ENCODE measurements at places on chromosomes 16 and 17.

DNA sequence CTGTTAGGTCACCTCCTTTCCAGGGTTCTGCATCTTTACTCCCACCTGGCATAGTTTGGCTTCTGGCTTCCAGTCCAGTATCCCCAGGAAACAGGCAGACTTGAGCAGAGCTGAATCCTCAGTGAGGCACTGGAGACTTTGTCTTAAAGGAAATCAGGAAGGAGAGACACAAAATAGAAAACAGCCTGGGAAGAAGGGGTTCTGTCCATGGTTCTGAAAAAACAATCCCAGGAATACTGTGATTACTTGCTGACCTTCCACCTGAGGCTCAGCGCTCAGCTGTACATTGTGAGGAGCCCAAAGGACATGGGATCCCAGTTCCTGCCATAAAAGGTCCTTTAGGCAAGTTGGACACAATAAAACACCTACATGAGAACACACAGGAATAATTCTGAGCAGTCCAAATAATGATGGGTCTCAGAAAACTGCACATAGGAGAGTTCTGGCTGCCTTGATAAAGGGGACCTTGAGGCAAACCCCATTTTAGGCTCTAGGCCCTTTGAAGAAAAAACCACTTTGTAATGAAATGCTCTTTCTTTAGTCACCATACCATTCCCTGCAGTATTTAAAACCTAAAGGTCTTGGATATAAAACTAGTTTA is 81.4 kb upstream of the CRHR1 start:
- H3K4me3 ChIP-seq: no peak overlapping the region
- H3K27ac ChIP-seq: no peak overlapping the region
- H3K36me3 ChIP-seq: no peaks in the 10 kb centered on the region
- no peaks in the 10 kb centered on the region for H3K4me1 ChIP-seq

GRCh38 chr17:75679706-75680211 is 12.6 kb downstream of the SAP30BP start:
- H3K27me3 ChIP-seq: no peaks in the 10 kb centered on the region
- no peak overlapping the region for H3K4me3 ChIP-seq
- H3K27ac ChIP-seq: no peak overlapping the region
- no peak for DNase-seq

GRCh38 chr16:64846966-64847365 is 274.9 kb downstream of the CDH11 start:
- H3K4me1 ChIP-seq: no peaks in the 10 kb centered on the region
- H3K36me3 ChIP-seq: no peaks in the 10 kb centered on the region
- no peak overlapping the region for H3K27ac ChIP-seq
- no peak overlapping the region for H3K4me3 ChIP-seq
- no peaks in the 10 kb centered on the region for H3K27me3 ChIP-seq

- no peak for DNase-seq
- H3K4me3 ChIP-seq: no peak overlapping the region
- no peaks in the 10 kb centered on the region for H3K27me3 ChIP-seq
- no peaks in the 10 kb centered on the region for H3K4me1 ChIP-seq
Measured at GRCh38 chr17:12866244-12866643, 76.9 kb downstream of the ARHGAP44 start.

DNA sequence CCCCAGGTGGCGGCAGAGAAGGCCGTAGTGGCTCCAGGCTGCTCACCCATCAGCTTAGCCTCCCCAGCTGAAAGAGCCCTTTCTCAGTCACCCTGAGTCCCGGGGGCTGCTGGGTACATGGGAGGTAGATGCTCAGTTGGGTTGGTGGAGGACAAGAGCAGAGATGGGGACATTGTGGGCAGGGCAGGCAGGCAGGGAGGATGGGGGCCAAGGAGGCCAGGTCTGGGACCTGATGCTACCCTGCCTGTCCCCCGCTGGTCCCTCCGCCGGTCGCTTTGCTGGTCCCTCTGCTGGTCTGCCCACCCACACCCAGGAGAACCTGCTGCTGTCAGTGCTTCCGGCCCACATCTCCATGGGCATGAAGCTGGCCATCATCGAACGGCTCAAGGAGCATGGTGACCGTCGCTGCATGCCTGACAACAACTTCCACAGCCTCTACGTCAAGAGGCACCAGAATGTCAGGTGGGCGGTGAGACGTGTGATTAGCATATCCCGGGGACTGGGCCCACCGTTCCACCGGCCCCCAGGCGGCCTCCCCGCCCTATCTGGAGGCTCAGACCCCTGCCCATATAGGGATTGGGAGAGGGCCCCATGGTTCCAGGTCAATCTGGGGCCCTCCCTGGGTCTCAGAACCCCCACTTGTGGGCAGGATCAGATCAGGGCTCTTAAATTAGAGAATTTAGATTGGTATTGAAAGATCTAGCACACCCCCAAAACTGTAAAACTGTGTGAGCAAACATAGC is 26.9 kb downstream of the ADCY7 start:
- peaks cover 29% of the 10 kb centered on the region for H3K36me3 ChIP-seq
- no peak overlapping the region for H3K27ac ChIP-seq
- H3K4me1 ChIP-seq: peaks cover 12% of the 10 kb centered on the region
- no peaks in the 10 kb centered on the region for H3K27me3 ChIP-seq

GRCh38 chr16:27756206-27756970 is 206.4 kb downstream of the KATNIP start:
- H3K4me1 ChIP-seq: no peaks in the 10 kb centered on the region
- no peak for DNase-seq

GRCh38 chr16:76988526-76988925 is 202.5 kb upstream of the MON1B start:
- no peak for DNase-seq
- no peaks in the 10 kb centered on the region for H3K4me1 ChIP-seq
- H3K4me3 ChIP-seq: no peak overlapping the region
- no peaks in the 10 kb centered on the region for H3K27me3 ChIP-seq

DNA sequence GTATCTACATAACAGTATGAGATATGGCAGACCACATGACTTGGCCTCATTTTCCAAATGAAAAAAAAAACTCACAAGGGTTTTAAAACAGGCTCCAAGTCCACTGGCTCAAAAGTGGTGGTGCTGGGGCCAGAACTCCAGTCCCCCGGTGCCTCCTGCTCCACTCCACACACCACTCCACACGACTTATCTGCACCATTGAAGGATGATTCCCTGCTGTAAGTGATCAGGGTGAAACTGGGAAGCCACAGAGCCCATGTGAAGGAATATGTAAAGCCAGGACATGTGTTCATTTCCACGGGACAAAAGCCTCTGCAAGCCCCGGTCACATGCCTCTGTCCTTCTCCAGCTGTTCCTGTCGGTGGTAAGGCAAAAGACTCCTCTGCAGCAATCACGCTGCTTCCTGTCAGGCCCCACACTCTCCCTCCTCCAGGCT is 97.2 kb downstream of the ZNF18 start:
- H3K4me3 ChIP-seq: no peak overlapping the region
- peaks cover 2% of the 10 kb centered on the region for H3K27me3 ChIP-seq
- no peaks in the 10 kb centered on the region for H3K4me1 ChIP-seq
- DNase-seq: no peak
- H3K27ac ChIP-seq: no peak overlapping the region

- no peaks in the 10 kb centered on the region for H3K4me1 ChIP-seq
- no peak overlapping the region for H3K27ac ChIP-seq
- H3K36me3 ChIP-seq: peaks cover 43% of the 10 kb centered on the region
- no peaks in the 10 kb centered on the region for H3K27me3 ChIP-seq
- no peak overlapping the region for H3K4me3 ChIP-seq
Measured at GRCh38 chr16:3832668-3833067, 47.8 kb downstream of the CREBBP start.

DNA sequence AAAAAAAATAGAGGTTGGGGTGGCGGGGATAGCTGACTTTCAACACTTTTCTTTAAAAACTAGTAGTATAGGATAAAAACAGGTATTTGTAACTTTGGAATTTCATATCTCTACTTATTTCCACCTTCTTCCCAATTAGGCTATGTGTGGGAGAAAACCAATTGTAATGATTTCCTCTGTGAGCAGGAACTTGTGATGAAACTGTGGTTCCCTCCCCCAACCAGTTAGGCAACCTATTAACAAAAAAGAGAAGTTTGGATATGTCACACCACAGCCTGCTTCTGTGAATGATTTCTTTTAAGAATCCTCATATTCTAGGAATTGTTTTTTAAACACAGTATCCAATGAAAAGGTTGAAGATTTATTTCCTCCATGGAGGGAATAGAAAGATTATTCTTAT is 1.9 kb downstream of the IGSF6 start:
- no peaks in the 10 kb centered on the region for H3K27me3 ChIP-seq
- no peak overlapping the region for H3K27ac ChIP-seq
- no peak overlapping the region for H3K4me3 ChIP-seq
- H3K4me1 ChIP-seq: peaks cover 45% of the 10 kb centered on the region

DNA sequence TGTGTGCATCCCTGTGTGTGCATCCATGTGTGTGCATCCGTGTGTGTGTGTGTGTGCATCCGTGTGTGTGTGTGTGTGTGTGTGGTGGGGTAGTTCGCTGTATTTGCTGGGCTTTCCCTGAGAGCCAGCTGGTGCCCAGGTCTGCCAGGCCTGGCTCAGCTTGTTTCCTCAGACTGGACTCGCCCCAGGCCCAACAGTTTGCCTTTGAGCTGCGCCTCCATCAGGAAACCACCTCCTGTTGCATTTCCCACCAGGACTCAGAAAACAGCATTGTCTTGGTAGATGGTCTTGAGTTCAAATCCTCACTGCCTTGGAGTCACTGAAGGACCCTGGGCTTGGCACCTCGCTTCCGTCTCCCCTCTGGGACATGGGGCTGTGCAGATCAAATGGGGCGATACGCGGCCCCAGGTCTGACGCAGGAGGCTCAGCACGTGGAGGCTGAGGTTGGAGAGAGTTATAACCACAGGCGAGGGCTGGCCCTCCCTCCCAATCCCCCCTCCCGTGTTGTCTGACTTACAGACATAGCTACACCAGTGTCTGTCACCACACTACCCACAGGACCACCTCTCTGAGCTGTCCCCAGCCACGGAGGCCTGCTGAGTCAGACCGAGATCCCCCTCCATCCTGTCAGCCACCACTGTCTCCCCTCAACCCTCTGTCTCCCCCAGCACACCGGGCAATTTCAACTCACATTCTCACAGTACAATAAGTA is 4.7 kb downstream of the ITGAE start:
- H3K36me3 ChIP-seq: peaks cover 30% of the 10 kb centered on the region
- H3K27ac ChIP-seq: peak overlapping the region; percentile 86
- H3K4me1 ChIP-seq: peaks cover 85% of the 10 kb centered on the region
- peak; percentile 99 for DNase-seq

DNA sequence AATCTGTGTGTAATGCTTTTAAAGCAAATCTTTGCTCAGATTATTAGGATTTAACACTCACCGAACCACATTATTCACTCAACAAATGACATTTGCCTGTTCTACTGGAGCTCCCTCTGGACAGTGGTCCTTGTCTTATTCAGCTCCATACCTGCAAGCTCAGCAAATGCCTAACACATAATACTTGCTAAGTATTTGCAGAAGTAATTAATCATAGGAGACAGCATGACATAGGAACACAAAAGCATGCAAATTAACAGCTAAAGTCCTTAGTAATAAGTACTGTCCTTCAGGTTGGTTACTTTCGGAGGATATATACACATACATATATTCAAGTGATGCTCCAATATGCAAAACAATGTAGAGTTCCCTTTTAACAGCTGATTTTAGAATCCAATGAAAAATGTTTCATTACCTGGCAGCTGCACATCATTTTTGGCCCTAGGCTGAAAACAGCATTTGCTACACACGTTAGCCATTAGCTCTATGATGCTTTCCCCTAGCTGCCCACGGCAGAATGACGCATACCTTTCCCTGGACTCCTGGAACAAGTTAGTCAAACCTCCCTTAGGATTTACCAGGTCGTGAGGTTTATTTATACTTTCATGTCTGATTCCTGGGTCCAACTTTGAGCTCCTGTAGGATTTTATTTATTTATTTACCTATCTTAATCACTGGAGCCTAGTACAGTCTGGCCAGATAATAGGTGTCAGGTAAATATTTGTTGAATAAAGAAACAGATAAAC is 8.6 kb downstream of the BRD7 start:
- H3K27me3 ChIP-seq: no peaks in the 10 kb centered on the region
- H3K27ac ChIP-seq: no peak overlapping the region
- no peak for DNase-seq
- H3K36me3 ChIP-seq: peaks cover 43% of the 10 kb centered on the region
- H3K4me1 ChIP-seq: peaks cover 35% of the 10 kb centered on the region

- H3K27me3 ChIP-seq: no peaks in the 10 kb centered on the region
- peak overlapping the region; percentile 95 for H3K27ac ChIP-seq
- peak; percentile 45 for DNase-seq
- H3K4me1 ChIP-seq: peaks cover 55% of the 10 kb centered on the region
- peak overlapping the region; percentile 92 for H3K4me3 ChIP-seq
- H3K36me3 ChIP-seq: peaks cover 21% of the 10 kb centered on the region
Measured at GRCh38 chr16:19520861-19521331, 1.0 kb downstream of the GDE1 start.

- DNase-seq: no peak
- peaks cover 9% of the 10 kb centered on the region for H3K4me1 ChIP-seq
- no peak overlapping the region for H3K27ac ChIP-seq
- H3K4me3 ChIP-seq: no peak overlapping the region
- peaks cover 6% of the 10 kb centered on the region for H3K36me3 ChIP-seq
- H3K27me3 ChIP-seq: no peaks in the 10 kb centered on the region
Measured at GRCh38 chr17:55319933-55320593, 55.3 kb downstream of the HLF start.

- peak overlapping the region; percentile 26 for H3K4me3 ChIP-seq
- no peak for DNase-seq
- H3K27me3 ChIP-seq: no peaks in the 10 kb centered on the region
- peaks cover 73% of the 10 kb centered on the region for H3K4me1 ChIP-seq
Measured at GRCh38 chr17:48840441-48840840, 9.6 kb downstream of the CALCOCO2 start.

DNA sequence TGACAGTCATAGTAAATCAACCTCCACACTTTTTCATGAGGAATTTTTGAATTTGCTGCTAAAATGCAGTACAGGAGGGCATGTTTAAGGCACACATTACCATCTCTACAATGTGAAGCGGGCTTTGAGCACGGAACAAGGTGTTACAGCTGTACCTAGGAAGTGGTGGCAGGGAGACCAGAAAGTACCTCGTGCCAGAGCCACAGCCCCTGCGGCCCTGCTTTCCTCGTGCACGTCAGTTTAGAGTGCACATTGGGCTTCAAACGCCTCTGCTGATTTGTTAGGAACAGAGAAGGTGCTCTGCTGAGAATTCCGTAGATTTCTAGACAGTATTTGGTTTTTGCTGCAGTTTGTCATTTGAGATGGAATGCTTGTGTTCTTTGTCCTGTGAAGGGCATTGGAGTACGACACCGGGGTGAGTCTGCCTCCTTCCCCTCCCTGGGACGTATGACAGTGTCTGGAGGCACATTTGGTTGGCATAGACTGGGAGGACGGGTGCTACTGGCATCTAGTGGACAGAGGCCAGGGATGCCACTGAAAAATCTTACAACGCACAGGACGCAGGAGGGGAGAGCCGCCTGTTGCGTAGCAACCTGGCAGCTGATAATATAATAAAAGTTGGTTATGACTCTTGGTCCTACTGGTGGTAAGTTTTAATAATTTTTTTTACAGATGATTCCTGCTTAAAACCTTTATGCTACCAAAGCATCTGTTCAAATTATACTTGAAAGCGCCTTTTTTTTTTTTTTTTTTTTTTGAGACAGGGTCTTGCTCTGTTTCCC is 9.1 kb downstream of the FOXK2 start:
- peaks cover 49% of the 10 kb centered on the region for H3K4me1 ChIP-seq
- peaks cover 3% of the 10 kb centered on the region for H3K36me3 ChIP-seq
- DNase-seq: no peak
- no peak overlapping the region for H3K4me3 ChIP-seq
- no peaks in the 10 kb centered on the region for H3K27me3 ChIP-seq

GRCh38 chr17:31413081-31413799 is 21.8 kb downstream of the RAB11FIP4 start:
- no peaks in the 10 kb centered on the region for H3K27me3 ChIP-seq
- DNase-seq: no peak
- no peak overlapping the region for H3K27ac ChIP-seq

Measured in activated CD8-positive, alpha-beta memory T cell treated with anti-CD3 and anti-CD28 coated beads, Interleukin-2, amount 10 ng/mL, durations not matched to agents 7 days and 5 days (primary cell).